ENCODE measurements at places on chromosomes 3 and 15.

GRCh38 chr15:79067072-79067833 is 23.3 kb downstream of the RASGRF1 start:
- no peak for DNase-seq

- no peak for DNase-seq
Measured at GRCh38 chr3:17753632-17753992, 11.2 kb upstream of the TBC1D5 start.

- no peak for DNase-seq
Measured at GRCh38 chr3:33184863-33185262, 33.7 kb downstream of the SUSD5 start.

- DNase-seq = no peak
Measured at GRCh38 chr3:12489368-12489767, 5.1 kb downstream of the TSEN2 start.

DNA sequence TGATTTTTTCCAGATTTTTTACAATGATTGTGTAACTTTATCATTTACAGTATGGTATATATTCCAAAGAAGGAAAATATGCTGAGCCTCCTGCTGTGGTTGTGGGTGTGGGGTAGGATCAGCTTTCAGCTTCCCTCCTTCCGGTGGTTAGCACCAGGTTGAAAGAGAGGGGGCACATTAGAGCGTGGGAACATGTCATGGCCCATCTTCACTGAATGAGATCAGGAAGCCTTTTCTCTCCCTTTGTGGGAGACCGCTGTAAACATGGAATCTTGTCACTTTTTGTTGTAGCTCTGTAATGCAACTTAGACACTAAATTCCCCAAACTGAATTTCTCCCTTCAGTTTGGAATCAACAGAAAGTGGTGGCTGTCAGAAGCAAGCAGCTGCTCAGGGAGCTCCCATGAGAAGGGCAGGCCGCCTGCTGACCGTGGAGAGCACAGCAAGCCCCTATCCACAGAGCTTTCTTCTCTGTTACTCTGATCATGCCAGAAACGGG is 86.7 kb upstream of the LIMD1 start:
- DNase-seq = no peak

DNA sequence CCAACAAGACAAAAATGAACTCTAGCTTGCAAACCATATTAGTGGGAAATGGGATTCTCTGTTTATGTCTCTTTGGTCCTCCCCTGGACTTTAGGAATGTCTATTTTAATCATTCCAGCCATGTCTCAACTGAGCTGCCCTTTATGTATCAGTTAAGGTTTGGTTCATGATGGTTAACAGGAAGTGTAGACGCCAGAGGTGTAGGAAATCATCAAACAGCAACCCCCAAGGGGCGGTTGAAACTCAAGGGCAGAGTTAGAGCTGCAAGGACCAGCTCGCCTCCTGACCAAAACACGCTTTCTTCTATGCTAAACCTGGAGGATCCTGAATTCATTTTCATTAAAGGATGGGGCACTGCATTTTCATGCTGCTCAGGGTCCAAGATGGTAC is 53.7 kb upstream of the HEG1 start:
- DNase-seq = no peak

DNA sequence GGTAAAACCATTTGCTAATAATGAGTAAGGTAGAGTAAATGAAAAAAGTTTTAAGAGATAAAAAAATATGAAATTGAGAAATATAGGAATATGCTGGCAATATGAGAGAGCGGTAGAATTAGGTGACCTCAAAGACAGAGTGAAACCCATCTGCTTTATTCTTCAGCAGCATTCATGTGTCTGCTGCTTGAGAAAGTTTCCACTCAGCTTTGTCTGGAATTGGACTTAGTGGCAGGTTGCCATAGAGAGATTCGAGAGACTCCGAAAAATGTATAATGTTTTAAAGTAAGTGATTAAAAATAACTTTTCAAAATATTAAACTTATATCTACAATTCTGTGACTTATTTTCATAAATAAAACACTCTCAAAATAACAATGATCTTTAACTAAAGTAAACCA is 5.0 kb downstream of the SUCNR1 start:
- DNase-seq = no peak

GRCh38 chr3:54570008-54570407 is 357.9 kb downstream of the LRTM1 start:
- DNase-seq = no peak

GRCh38 chr3:58242340-58242739 is 4.7 kb downstream of the ABHD6 start:
- no peak for DNase-seq

GRCh38 chr3:35857004-35857403 is 217.7 kb downstream of the ARPP21 start:
- no peak for DNase-seq

DNA sequence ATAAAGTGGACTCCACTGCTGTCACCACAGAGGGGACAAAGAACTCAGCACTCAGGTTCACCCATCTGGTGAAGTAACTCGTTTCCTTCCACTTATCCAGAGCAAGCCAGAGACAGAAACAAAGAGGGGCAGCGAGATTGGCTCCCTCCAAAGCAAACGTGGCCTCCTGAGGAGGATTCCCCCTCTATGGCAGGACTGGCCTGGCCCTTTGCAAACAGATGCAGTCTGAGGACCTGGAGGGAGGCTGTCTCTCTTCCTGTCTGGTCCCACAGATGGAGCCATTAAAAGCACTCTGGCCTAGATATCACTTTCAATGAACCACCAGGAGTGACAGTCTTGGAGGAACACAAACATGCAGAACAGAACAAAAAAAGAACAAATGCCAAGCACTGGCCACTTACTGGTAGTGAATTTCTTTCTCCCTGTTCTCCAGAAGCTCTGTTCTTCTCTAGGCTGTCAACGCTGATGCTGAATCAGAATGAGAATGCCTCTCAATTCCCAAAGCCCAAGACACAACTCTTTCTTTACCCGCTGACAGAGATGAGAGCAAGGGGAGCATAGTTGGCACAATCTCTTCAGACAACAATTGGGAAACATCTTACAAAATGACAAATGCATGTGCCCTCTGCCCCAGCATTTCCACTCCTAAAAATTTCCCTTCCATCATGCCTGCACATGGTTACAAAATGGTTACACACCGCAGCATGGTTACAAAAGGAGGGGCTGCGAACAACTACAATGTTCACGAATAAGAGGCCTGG is 14.3 kb downstream of the KLHL25 start:
- no peak for DNase-seq

DNA sequence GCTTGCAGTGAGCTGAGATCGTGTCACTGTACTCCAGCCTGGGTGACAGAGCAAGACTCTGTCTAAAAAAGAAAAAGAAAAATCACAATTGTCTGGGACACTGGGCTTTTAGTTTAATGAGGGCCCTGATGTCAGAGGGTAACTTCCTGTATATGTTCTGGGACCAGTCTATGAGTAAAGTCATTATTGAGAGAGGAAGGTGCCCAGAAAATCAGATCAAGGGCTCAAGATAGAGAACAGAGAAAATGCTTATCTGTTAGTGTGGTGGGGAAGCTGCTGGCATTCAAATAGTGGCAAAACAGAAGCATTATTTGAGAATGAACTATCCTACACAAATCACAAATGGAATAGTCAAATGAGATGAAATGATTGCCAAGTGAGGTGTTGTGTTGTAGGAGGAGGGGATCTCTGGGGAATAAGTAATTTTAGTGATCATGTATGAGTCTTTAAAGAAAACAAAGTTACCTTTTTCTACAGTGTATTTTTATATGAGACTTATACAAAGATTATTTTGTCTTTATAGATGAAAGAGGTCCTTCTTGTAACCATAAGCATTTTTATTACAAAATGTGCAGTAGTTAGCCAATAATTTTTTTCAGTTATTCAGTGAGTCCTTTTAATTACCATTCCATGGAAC is 13.4 kb downstream of the ARIH2 start:
- peak; percentile 19 for DNase-seq

DNA sequence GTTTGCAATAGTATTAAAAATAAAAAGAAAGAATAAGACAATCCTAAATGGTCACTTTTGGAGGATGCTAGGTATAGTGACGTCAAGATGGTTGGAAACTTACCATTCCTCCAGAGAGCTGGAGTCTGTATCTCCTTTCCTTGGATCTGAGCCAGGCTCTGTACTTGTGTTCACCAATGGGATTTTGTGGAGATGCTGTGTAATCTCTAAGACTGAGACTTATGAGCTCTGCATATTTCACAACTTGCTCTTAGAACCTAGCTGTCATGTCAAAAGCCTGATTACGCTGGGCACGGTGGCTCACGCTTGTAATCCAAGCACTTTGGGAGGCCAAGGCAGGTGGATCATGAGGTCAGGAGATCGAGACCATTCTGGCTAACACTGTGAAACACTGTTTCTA is 126.8 kb upstream of the CLSTN2 start:
- DNase-seq = no peak

DNA sequence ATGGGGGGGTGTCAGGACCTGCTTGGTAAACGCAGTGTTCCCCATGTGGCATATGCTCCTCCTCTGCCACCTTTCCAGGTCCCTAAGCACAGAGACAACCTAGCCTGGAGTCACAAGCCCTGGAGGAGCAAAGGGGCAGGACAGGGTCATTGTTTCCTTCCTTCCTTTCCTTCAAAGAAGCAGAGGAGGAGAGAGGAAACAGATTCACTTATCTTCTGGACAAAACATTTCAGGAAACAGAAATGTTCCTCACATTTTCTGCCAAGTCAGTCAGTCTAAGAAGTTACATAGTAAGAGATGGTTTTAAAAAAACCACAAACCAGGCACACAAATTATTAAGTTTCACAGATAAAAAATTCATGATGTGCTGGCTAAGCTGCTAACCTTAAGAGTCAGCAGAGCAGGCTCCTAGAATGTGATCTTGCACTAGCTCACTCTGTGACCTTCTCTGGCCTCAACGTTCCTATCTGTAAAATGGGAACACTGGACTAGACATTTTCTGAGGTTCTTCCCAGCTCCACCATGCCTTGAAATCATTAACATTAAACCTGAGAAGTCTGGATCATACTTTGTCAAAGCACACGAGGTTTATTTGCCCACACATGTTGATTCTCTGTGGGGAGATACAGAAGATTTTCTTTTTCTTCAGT is 47.9 kb downstream of the ATP13A5 start:
- no peak for DNase-seq

- no peak for DNase-seq
Measured at GRCh38 chr3:80618295-80619256, 850.8 kb upstream of the ROBO1 start.

DNA sequence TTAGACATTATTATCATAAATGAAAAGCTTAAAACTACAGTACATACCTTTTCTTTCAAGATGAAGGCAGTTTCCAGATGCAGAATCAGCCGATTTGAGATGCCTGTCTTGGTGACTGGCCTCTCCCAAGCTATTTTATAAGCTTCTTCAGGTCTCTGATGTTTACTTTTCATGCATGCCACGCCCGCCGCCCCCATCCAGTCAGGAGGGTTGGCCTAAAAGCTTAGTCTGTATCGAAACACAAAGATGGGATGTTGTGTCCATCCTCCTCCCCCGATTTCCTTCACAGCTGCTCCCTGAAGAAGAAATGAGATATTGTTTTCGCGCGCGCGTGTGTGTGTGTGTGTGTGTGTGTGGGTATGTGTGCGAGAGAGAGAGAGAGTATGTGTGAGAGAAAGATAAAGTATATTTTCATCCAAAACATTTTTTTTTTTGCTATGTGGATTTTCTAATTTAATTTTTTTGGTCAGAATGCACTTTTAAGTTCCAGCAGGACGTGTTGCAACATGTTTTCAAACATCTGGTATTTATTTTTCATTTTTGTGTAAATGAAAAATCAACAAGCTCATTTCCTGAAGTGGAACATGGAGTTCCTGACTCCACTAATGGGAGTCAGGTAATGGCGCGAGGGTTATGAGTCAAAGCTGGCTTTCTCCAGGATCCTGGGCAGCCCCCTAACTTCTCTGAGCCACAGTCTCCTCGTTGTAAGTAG is at the start of gene APOD:
Gene APOD (minus strand): TSS at position 110 of the 712 bp plus-strand sequence. CDS start 4,479 bp downstream, outside the sequence.
- no peak for DNase-seq

- DNase-seq = no peak
Measured at GRCh38 chr15:58924327-58924726, 9.2 kb downstream of the SLTM start.

GRCh38 chr3:105960381-105960780 is 91.6 kb upstream of the CBLB start:
- DNase-seq = no peak

DNA sequence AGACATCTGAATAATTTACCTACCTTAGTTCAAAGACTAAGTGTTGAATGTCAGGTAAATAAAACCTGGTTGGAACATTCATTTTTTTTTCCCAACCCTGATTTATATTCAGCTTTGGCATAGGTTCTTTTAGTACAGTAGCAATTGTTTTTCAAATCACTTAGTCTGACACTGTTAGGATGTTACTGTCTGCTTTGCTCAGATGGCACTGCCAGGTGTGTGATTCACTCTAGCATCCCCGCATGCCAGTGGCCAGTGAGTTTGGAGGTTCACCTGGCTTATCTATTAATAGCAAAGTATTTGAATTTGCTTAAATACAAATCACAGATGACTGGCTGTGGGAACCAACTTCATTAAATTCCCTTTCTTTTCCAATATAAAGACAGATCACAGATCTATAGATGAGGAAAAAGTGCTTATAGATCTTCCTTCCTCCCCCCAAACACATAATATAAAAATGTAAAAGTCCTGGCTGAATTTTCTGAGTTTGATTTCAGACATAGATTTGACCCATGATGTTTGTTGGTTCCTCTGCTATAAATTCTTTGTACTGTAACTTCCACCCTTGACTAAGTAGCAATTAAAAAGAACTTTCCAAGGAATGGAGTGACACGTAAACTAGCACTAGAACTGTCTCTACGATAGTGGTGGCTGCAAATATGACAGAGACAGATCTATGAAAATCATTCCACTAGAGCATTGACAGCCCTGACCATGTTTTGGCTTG is 3.9 kb downstream of the THBS1 start:
- no peak for DNase-seq

DNA sequence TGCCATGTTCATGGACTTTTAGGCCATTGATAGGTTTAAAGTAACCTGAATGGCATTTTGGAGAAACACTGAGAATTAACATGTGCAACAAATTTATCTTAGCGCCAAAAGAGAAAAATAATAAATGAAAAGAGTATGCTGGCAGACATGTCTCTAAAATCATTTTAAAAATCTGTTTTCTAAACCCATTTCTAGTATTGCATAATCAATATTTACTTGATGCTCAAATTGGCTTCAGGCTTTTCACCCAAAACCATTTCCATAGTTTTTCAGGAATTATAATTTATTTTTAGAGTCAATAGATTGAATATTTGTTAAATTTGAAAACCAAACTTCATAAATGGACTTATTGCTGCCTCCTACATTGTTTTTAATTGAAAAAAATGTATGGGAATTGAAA is 423.0 kb downstream of the PLOD2 start:
- DNase-seq = no peak

DNA sequence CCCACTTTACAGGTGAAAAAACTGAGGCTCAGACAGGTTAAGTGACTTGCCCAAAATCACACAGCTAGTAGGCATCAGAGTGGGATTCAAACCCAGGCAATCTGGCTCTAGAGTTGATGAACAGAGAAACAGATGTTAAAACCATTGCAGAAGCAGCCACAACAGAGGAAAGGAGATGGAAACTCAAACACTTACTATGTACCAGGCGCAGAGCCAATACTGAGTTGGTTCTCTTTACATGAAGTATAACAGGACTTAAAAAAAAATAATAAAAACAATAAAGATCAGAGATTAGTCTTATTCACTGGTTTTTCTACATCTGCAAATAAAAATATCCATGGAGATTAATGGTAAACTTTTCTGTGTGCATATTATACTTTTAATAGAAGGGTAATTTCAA is 84.9 kb upstream of the SPATA12 start:
- DNase-seq = no peak

Data from suppressor macrophage treated with lipopolysaccharide for 1 hour (primary cell).